ENCODE measurements at places on chromosomes 2 and 18. TPM values are rescaled to one million over a fixed set of nuclear protein-coding genes. Genes with fewer than 3 reads are reported as not detected.

Gene ARHGEF4
- total RNA-seq = not detected

Gene SLC9A4
- 0.10 TPM for total RNA-seq

Gene BCL2
- total RNA-seq = 65.7 TPM

Gene CCDC74A
- total RNA-seq = 3.7 TPM
